ENCODE measurements at places on chromosomes 1 and 21.

GRCh38 chr1:192477630-192478029 lies 97.9 kb upstream of the RGS1 start:
- peak; percentile 23 for DNase-seq

- no peak for DNase-seq
Measured at GRCh38 chr1:6222636-6223035, 13.1 kb downstream of the ICMT start.

DNA sequence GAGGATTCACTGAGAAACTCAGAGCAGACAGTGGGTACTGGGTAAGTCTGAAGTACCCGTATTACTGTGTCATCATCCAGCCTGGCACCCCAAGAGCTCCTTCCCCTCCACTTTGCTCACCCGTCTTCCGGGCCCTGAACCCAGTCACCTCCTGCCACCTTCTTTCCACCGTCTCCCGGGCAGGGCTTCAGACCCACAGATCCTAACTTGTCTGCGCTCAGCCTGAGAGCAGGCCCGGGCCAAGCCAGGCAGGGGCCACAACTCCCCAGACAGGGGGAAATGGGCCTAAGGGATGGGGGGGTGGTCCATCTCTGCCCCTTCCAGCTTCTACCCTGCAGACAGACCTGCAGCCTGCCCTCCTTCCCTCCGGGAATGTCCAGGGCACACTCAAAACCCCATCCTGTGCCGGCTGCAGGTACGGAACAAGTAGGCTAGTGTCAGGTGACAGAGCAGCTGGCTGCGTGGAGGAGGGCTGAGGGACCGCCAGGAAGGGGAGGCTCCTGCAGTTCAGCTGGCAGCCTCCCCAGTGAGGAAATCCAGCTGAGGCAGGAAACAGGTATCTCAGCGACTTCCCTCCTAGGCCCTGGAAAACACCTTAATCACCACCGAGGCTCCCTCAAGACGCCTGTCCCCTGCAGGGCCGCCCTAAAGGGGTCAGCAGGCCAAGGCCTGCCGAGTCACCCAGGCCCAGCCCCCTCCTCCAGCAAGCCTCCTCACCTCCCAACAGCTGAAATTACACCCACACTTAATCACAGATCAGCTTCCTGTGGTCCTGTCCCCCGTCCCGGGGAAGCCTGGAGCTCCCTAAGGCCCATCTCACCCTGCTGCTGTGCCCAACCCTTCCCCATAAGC lies 3.5 kb downstream of the HSPG2 start:
- DNase-seq, result peak; percentile 81

DNA sequence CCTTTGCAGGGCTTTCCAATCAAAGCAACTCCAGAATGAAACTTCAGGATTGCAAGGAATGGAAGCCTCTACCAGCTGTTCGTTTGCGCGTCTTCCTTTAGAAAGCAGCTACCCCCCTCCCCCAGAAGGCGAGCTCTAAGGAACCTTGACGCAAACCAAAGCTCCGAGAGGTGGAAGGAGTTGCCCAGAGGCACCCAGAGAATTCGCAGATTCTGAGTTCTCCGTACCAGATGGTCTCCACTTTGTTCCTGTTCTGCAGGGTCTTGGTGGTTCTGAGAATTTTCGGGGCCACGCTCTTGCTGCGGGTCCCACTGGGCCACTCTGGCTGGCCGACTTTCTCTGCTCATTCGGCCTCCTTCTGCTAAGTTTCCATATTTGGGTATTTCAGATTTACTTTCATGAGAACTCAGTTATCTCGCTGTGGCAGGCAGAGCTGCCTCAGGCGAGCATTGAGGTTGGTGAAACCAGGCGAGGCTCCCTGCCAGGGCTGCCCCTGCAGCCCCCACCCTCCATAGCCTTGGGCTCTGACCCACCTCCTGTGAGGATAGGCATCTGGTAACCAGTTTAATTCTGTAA lies 801 bp downstream of the TRAF5 start:
- DNase-seq, result no peak

GRCh38 chr1:232784794-232785193 lies 20.4 kb upstream of the MAP10 start:
- no peak for DNase-seq

GRCh38 chr1:150537732-150538684 lies 11.2 kb upstream of the ADAMTSL4 start:
- DNase-seq, result no peak

DNA sequence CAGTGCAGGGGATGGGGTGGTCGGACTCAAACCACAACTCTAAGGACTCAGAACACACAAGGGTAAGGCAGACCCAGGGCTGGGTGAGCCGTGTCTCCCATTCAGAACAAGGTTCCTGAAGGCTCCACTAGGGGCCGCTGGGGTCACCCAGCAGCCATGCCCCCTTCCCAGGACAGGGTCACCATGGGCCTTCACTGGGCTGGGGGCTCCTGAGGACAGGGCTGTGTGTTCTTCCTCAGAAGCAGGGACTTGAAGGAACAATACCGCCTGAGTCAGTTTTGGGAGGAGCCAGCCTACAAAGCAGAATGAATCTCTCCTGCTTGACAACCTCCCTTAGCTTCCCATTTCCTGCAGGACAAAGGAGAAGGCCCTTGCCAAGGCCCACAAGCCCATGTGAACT lies 15.4 kb downstream of the RIMS3 start:
- no peak for DNase-seq

DNA sequence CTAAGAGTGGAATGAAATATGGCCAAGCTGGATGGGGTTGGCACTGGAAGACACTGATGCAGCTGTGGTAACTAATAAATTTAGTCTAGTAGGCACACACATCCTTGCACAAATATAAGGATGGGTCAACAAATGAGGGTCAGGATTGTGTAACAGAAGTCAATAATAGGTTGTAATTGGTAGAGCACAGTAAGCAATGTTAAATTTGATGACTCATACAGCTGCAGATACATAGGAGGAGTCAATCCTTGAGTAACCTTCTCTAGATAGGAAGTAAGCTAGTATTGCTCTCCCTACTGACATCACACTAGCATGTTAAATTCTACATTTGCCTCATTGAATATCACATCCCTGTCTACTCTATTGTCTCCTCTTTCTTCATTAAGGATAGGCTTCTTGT lies 332.1 kb downstream of the PTPRC start:
- DNase-seq, result peak; percentile 62

GRCh38 chr1:246827396-246827795 lies 103.2 kb downstream of the SCCPDH start:
- peak; percentile 83 for DNase-seq

GRCh38 chr21:41429925-41430491 lies 4.0 kb downstream of the MX1 start:
- DNase-seq, result no peak

Measured in DMS153 (cell line).